NCI-H1092 treated with DMSO at 0.1 percent for 48 hours (cell line): ENCODE measurements at places on chromosomes 11 and 22.

GRCh38 chr22:20970939-20971657 is 4.0 kb downstream of the AIFM3 start:
- DNase-seq: no peak

GRCh38 chr22:50569041-50569459 is 6.3 kb upstream of the SYCE3 start:
- DNase-seq: no peak

- DNase-seq: peak; percentile 57
Measured at GRCh38 chr11:122668562-122669090, 13.1 kb downstream of the UBASH3B start.

- DNase-seq: no peak
Measured at GRCh38 chr11:126404367-126404766, 48.9 kb downstream of the ST3GAL4 start.

GRCh38 chr11:69646493-69647389 is 5.8 kb downstream of the CCND1 start:
- DNase-seq: no peak

GRCh38 chr11:35322318-35322979 is 96.9 kb downstream of the SLC1A2 start:
- DNase-seq: peak; percentile 33

DNA sequence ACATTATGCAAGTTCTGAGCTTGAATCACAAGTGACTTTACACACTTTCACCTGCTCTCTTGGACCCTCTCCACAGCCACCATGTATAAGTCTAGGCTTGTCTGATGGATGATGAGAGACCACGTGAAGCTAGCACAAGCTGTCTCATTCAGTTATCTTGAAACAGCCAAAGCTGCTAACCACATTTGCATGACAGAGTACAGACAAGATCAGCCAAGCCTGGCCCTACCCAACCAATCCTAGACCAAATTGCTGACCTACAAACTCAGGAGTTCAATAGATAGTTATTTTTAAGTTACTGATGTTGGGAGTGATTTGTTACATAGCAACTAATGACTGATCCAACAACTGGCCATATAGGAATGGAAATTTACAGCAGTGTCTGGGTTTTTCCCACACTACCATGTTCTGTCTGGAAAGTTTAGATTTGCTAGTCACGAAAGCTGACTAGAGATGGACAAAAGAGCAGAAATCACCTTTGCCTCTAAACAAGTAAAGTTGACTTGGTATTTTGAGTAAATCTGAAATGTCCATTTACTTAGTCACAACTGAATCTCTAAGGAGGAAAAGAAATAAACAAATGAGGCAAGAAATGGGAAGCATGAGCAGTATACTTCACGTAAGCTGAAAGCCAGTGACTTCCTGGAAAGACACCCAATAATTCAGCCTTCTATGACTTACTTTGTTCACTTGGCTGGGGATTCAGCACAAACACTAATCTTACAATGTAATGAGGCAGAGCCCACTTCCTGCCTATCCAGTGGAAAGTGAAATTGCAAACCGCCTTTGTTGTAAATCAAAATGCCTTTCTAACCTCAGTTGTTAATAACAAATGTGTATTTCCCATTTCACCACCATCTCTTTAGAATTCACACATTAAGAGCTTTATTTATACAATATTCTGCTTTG is 101.7 kb downstream of the FAM181B start:
- DNase-seq: no peak

- no peak for DNase-seq
Measured at GRCh38 chr11:70027451-70027850, 50.7 kb upstream of the ANO1 start.

DNA sequence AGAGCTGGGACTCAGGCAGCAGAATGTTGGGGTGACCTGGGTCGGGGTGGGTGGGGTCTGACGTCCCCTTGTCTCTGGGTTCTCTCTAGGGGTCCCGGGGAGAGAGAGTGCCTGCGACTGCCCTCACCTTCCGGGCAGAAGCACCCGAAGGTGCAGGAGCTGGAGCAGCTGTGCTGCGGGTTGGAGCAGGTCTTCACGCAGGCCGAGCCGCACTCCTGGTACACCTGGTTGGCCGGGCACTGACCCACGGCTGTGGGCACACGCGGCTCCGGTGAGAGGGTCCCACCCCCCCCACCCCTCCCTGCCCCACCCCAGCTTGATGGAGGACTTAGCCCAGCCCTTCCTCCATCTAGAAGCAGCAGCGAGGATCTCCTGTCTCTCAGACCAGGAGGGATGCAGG is 6.4 kb downstream of the MUC6 start:
- DNase-seq: no peak

DNA sequence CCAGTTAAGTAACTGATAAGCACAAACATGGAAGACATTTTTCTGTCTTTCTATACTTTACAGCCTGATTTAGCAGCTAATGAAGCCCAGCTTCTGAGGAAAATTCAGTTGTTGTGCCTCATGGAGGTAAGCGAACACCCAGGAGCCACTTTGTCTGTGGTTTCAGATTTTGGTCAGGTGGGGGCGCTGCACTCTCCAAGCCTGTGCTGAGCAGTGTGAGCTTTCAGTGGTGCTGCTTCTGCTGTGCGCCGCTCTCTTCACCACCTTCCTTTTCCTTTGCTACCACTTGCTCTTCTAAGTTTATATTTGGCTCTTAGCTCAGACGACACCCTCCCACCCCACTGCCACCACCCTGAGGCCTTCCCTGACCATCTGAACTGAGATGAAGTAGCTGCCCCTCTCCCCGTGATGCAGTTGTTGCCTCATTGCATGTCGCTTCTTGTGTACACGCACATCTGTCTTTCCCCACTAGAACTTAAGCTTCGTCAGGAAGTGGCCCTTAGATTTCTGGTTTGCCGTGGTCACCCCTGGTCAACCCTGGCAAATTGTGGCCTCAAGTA is 14.0 kb downstream of the PSMD13 start:
- DNase-seq: no peak

- DNase-seq: no peak
Measured at GRCh38 chr22:27474112-27474571, 327.4 kb downstream of the MN1 start.

GRCh38 chr11:67401495-67402191 is at the start of gene PPP1CA:
PPP1CA (minus strand) TSS chr11:67401858; CDS start chr11:67401782, 76 bp downstream.
- peak; percentile 88 for DNase-seq

GRCh38 chr11:75532200-75533048 is 6.7 kb upstream of the GDPD5 start:
- peak; percentile 66 for DNase-seq

- no peak for DNase-seq
Measured at GRCh38 chr11:102184269-102184987, 74.2 kb downstream of the YAP1 start.

DNA sequence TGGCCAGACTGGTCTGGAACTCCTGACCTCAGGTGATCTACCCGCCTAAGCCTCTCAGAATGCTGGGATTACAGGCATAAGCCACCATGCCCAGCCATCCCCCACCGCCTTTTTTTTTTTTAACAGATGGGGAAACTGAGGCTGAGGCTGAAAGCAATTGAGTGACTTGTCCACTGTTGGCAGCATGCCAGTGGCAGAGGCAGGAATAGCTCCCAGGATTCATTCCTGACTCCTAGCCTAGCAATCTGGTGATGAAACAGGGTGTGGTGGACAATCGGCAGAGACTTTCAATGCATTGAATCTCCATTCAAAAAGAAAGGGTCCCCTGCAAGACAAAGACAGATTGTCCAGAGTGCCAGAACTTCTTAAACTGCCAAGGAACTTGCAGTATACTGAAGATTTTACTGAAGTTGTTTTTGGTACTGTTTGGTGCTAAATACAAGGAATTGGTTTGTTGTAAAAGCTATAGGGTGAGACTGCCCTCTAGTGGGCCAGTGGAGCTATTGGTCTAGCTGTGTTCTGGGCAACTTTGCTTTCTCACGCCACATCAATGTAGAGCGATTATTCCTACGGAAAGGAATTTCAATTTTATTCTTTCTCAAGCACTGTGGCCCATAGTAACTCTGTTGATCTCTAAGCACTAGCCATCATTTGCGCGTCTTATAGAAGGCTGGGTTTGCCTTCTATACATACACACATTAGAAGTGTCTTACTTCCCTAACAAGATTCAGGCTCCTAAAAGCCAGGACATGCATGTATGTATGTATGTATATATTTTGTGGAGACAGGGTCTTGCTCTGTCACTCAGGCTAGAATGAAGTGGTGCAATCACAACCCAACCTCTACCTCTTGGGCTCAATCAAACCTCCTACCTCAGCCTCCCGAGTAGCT is 21.0 kb downstream of the C22orf31 start:
- DNase-seq: peak; percentile 77

GRCh38 chr22:20928573-20928967 is 11.4 kb downstream of the CRKL start:
- no peak for DNase-seq

GRCh38 chr11:12845163-12845562 is 164.0 kb upstream of the RASSF10 start:
- no peak for DNase-seq

GRCh38 chr22:42001706-42002105 is 3.1 kb downstream of the WBP2NL start:
- DNase-seq: no peak

DNA sequence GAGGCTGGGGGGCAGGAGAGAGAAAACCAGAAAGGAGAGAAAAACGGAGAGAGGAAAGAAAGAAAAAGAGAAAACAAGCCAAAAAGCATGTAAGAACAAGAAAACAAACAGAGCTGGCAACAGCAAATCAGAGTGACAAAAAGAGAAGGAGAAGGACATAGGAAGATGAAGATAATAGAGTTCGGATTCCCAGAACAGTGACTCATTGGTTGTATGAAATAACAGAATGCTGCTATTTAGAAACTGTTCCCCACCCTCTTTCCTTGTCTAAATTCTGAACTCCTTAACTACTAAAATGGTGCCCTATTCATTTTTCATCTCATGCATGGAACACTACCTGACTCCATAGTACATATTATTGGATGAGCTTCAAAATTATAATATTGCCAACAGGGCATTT is 317.4 kb downstream of the C11orf87 start:
- DNase-seq: no peak

DNA sequence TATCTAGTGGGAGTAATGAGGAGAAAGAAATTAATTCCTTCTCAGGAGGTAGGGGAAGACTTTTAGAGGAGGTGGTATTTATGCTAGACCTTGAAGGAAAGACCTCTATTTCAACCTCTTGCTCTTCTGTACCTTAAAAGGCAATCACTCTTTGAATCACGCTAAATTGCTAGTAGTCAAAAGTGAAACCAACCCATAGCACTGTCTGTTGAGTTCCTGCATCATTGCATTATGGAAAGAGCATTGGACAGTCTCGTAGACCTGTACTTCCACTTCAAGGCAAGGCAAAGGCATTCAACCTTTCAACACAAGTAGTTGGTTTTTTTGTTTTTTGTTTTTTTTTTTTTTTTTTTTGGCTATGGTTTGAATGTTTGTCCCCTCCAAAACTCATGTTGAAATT is 770.4 kb downstream of the ETS1 start:
- no peak for DNase-seq

DNA sequence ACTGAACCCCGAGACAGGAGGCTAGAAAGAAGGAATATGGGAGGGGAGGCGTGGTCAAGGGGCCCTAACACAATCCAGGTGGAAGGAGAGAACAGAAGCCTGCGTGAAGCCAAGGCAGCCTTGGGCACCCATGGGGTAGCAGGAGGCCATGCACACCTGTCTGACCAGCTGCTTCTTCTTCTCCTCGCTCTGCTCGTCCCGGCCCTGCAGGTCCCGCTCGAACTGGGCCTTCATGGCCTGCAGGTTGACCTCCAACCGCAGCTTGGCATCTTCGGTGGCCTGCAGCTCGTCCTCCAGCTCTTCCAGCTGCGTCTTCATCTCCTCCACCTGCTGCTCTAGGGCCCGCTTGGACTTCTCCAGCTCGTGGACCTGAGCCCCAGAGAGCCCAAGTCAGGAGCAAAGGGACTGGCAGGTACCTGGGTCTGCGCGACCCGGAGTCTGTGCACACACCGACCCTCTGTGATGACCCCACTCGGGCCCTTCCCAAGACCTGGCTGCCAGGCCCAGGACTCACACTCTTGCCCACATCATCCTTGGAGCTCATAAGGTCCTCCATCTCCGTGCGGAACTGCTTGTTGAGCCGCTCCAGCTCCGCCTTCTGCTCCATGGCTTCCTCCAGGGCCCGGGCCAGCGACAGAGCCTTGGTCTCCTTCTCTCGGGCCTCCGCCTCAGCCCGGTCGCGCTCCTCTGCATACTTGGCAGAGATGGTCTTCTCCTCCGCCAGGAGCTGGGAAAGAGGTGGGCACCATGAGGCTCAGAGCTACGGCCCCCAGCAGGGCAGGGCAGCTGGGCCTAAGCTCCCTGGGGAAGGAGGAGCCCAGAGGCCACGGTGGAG is 35.9 kb downstream of the APOL1 start:
- no peak for DNase-seq

DNA sequence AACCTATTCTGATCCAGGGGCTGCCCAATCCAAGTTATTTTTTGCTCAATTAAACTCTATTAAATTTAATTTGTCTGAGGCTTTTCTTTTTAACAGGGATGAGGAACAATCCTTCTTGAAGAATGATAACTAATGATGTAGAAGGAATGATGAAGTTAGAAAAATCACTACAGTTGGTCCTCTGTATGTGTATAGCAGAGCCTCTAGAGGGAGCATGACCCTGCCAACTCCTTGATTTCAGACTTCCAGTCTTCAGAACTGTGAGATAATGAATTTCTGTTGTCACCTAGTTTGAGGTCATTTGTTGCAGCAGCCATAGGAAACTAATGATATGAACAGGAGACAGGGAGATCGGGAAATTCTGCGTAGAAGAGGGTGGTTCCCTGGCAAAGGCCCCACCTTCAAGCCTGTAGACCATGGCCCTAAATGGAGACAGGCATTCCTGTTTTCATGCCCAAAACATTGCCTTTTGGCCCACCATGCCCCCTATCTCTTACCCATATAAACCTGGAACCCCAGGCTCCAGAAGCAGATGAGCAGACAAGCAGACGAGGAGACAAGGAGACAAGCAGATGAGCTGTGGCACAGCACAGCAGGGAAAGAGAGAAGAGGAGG is 7.7 kb upstream of the QSER1 start:
- no peak for DNase-seq

GRCh38 chr11:93921695-93922468 is 71.5 kb upstream of the VSTM5 start:
- DNase-seq: peak; percentile 51

DNA sequence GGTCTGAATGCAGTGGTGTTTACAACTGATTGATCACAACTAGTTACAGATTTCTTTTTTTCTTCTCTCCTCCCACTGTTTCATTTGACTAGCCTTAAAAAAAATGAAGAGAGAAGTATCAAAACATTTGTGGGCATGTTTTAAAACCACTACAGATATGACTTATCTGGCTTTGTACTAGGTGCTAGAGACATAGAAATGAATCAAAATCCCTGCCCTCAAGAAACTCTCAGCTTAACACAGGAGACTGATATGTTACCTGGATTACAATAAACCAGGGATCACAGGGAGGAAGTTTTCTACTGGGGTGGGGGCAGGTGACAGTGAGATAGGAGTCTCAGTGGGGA is 25.2 kb upstream of the CTR9 start:
- no peak for DNase-seq
